Substantia nigra (tissue), 51 donors: ENCODE measurements at places on chromosomes 6 and 20.

DNA sequence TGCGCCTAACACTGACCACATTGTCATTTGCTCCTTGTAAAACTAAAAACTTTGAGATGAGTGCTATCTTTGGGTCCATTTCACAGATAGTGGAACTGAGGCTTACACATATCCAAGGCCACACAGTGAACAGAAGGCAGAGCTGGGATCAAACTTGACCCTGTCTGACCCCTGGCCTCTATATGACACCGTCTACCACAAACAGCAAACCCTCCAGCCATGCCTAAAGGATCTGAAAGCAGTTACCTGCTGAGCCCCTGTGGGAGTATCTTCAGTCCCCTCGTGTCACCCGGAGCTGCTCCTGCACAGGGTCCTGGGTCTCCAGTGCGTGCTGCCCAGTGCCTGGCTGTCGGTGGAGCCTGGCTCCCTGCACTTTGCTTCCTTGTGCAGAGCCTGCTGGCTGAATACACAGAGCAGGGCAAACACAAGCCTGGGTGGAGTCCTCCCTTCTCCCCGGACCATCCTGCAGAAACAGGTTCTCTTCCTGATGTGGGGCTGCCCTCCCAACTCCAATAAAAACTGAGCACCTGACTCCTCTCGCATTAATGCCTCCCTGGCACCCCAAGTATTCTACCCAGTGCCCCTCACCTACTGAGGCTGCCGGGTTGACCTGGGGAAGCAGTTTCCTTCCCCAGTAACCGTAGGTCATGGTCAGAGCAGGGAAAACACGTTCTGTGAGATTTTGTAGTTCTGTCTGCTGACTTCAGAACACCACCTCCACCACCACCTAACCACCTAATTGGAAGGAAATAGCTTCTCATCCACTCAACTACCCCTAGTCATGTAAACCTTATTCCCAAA, at the start of gene BCAS1:
BCAS1 (minus strand) TSS at position 408 of the 801 bp plus-strand sequence. CDS start 11,876 bp downstream, outside the sequence.
- no peak for DNase-seq

DNA sequence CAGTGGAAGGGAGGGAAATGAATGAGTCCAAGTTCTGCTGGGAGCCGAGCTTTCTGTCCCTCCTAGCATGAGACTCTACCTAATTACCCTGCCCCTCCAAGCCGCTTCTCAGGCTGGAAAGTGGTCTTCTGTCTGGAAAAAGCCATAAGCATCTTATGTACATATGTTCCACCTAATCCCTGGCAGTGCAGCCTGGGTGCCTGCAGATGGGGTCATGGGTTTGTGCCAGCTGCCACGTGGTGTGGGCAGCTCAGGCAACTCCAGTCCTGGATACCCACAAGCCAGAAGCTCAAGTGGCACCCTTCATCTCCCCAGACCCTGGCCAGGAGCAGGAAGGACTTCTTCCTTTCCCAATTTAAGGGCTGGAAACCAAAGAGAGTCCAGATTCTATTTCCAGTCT, 253.1 kb downstream of the LY86 start:
- DNase-seq: no peak

DNA sequence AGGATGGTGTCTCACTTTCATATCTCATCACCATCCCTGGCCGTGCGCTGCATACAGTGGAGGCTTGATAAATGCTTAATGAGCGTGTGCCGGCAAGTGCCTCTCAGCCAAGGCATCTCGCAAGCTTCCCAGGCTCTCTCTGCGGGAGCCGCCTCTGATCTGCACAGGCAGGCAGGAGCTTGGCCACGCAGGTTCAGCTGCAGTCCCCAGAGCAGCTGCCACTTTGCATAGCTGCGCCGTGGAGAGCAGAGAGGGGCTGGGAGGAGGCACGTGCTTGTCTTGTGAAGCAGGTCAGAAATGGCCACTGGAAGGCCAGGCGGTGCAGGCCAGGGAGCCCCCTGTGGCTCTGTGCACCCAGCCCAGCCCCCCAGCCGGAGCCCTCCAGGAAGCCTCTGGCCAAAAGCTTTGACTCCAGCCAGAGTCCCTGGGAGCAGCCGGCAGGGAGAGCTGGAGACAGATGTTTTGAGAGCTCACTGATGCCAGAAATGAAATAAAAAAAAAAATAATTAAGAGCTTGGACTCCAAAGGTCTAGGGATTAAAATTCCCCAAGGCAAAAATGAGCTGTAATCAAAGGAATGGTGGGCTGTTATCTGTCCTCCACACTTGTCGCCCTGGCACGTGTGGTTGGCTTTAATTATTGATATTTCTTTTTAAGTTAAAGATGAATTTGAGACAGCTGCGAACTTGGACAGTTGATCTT, 377.0 kb downstream of the CDH4 start:
- no peak for DNase-seq

DNA sequence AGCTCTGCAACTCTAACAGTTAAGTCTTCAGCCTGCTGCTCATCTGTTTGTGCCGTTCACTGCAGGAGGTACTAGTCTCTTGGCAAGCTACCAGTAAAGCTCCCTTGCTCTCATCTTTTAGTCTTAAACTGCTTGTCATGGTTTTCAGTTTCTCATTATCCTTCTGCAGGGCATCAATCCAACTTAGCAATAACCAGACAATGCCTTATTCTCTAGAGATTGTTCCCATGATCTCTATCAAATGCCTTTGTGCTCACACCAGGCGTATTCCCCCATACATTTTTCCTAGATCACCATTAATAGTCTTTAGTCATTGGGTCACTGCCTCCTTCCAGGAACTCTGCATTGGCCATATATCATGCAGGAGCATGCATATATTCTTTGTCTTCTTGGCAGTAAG, 171.3 kb downstream of the GRM1 start:
- no peak for DNase-seq

DNA sequence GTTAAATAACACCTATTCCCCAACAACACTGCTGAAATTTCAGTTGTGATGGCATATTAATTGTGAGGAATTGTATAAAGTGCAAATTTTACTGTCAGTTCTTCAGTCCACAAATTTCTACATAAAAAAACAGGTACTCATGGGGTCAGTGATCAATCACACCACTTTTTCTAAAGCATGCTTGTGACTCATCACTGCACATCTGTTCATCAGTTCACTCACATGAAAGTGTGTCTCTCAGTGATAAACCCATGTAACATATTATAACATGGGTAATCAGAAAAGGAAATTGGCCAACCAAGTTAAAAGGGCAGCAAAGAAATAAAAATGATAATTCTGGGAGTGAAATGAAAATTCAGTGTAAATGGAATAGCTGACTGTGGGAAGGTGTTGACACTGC, 234.7 kb upstream of the FKBP1C start:
- DNase-seq: no peak

- DNase-seq: no peak
Measured at GRCh38 chr6:18667612-18668011, 280.5 kb downstream of the RNF144B start.

DNA sequence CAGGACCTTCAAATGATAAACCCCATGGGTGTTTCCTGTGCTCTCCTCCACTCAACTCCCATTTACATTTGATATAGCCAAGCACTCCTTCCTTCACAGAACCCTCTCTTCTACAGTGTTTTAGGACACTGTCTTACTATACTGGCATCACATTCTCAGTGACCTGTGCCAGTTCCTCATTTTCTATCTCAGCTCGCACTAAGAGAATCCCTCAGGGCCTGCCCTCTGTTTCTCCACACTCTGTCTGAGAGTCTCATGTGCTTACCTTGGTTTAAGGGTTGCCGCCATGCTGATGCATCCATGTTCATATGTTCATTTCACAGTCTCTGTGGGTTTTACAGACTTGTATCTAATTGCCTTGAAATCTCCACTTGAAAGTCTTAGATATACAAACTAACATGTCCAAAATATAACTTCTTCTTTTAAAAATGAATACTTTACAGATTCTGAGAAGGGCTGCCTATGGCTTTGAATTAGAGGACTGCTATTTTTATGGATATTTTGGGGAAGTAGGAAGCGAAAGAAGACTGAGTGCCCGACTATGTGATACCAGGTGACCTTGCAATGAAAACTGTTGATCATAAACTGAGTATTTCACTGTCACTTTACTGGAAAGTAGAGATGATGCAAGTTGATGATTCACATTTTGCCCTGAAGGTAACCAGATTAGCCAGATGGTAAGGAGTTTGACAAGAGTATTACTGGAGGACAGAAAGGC, 153.1 kb upstream of the SIM1 start:
- DNase-seq: no peak

- DNase-seq: no peak
Measured at GRCh38 chr6:54441687-54442248, 133.5 kb downstream of the TINAG start.

- DNase-seq: no peak
Measured at GRCh38 chr6:6293317-6293716, 27.1 kb downstream of the F13A1 start.

GRCh38 chr20:5871459-5872410, 78.6 kb downstream of the TRMT6 start:
- no peak for DNase-seq

- DNase-seq: no peak
Measured at GRCh38 chr6:1244941-1245340, 67.0 kb upstream of the FOXQ1 start.

DNA sequence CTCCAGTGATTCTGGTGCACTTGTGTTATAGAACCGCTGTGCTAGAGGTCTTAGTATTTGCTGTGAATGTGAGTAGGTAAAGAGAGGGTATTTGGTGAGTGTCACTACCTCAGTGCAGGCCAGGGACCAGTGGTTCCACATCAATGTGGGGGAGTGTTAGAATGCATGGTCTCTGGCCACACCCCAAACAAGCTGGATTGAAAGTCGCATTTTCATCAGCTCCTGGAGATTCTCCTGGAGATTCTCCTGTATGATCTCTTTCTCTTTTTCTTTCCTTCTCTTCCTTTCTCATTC, 26.8 kb upstream of the BCAS1 start:
- DNase-seq: no peak

DNA sequence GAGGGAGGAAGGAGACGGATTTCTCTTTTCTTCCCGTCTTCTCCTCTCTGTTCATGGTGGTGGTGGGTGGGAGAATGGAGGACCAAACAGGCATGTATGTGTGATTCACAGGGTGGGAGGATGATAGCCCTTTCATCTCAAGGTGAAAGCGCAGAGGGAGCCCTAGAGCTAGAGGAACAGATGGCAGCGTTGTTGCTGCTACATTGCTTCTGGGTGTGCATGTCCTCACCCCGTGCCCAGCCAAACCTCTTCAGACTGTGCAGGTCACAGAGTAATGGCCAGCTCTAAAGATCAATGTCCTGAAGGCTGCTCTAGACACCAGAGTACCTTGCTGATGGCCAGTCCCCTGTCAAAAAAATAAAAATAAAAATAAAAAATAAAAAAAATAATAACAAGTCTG, 301.8 kb downstream of the TBC1D7 start:
- DNase-seq: no peak

GRCh38 chr6:105432797-105433196, 29.9 kb upstream of the PREP start:
- DNase-seq: no peak

DNA sequence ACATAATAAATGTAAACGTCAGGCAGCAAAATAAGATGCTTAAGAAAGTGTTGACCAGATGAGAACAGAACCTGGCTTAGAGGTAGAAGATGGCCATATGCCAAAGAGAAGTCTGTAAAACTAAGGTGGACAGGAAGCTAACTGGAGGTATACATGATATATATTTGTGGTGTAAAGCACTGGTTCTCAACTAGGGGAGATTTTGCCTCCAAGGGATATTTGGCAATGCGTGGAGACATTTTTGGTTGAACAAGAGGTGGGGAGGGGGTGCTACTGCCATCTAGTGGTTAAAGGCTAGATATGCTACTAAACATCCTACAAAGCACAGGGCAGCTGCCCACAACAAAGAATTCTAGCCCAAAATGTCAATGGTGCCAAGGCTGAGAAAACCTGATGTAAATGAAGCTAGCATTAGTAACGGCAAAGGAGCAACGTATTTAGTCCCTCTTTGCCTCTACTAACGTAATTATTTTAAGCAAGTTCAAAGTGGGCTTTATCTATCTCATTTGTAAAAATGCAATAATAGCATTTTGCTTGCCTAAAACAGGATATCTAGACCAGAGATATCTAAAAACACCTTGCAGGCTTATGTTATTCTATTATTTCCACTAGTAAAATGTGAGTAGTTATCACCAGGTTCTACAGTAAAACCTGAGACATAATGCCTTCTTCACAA, 182.6 kb downstream of the RNGTT start:
- DNase-seq: no peak

DNA sequence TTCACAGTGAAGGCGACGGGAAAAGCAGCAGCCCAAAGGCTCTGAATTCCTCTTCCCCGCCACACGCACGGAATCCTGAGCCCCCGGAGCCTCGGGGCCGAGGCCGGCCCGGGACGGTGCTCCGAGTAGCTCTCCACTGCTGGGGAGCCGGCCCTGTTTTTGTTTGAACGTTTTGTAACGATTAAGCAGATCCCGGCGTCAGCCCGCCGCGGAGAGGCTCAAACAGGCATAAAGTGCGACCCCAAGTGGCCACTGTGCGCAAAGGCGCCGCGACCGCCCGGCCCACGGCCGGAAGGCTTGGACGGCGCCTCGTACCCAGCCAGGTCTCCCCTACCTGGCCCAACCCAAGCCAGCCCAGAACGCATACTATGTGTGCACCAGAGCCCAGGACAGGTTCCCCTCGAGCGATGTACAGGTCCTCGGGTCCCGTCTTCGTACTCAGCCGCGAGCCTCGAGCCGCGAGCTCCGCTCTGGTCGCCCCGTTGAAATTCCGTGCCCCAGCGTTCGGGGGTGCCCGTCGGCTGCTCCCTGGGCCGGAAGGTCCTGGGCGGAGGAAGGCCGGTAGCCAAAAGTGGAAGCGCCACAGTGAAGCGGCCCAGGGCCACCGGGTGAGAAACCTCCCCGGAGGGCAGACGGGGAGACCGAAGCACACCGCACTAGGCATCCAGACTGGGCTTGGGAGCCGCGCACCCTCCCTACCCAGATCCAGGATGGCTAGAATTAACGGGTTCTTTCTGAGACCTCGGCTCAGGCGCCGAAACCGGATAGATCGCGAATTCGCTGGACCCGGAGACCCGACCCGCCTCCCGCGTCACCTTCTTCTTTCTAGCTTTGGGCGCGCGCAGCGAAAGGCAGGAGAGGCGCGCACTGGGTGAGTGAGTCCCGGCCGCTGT, 1.2 kb upstream of the MAFB start:
- peak; percentile 87 for DNase-seq

GRCh38 chr6:9583753-9584352, 831.0 kb downstream of the TFAP2A start:
- no peak for DNase-seq

- no peak for DNase-seq
Measured at GRCh38 chr20:40582531-40582930, 106.5 kb downstream of the MAFB start.

- DNase-seq: no peak
Measured at GRCh38 chr20:11979306-11979990, 61.8 kb downstream of the BTBD3 start.

GRCh38 chr6:168968228-168968627, 285.4 kb downstream of the THBS2 start:
- DNase-seq: no peak

DNA sequence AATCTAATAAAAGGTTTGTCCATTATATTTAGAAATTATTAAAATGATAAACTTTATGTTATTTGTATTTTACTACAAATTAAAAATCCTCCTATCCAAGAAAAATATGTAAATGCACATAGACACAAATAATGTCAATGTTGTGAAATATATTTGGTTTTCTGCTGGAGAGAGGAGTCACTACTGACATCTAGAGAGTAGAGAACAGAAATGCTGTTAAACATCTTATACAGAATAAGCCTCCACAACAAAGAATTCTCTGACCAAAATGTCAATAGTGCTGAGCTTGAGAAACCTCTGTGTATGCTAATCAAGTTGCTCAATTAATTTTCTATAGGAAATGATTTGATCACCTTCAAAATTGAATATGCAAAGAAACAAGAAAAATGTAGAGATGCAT, 12.4 kb downstream of the HTR1B start:
- DNase-seq: no peak
